Activated naive CD8-positive, alpha-beta T cell treated with anti-CD3 and anti-CD28 coated beads, Interleukin-2, amount 10 ng/mL, durations not matched to agents 7 days and 5 days (primary cell): ENCODE measurements at places on chromosomes 5 and 9. TPM values are rescaled to one million over a fixed set of nuclear protein-coding genes. Genes with fewer than 3 reads are reported as not detected.

CMBL gene
- total RNA-seq, result 2.4 TPM

ZNF608 gene
- not detected for total RNA-seq

DMGDH gene
- not detected for total RNA-seq

PLPP7 gene
- total RNA-seq, result 0.65 TPM

ADCY2 gene
- total RNA-seq, result not detected

PCDHA6 gene
- not detected for total RNA-seq

LCN2 gene
- total RNA-seq, result not detected

CATSPER3 gene
- total RNA-seq, result 0.44 TPM

TMEM252 gene
- not detected for total RNA-seq

- no peak for DNase-seq
These were observed 1046.9 kb upstream of the WWC1 start for GRCh38 chr5:167244583-167244982.

DNA sequence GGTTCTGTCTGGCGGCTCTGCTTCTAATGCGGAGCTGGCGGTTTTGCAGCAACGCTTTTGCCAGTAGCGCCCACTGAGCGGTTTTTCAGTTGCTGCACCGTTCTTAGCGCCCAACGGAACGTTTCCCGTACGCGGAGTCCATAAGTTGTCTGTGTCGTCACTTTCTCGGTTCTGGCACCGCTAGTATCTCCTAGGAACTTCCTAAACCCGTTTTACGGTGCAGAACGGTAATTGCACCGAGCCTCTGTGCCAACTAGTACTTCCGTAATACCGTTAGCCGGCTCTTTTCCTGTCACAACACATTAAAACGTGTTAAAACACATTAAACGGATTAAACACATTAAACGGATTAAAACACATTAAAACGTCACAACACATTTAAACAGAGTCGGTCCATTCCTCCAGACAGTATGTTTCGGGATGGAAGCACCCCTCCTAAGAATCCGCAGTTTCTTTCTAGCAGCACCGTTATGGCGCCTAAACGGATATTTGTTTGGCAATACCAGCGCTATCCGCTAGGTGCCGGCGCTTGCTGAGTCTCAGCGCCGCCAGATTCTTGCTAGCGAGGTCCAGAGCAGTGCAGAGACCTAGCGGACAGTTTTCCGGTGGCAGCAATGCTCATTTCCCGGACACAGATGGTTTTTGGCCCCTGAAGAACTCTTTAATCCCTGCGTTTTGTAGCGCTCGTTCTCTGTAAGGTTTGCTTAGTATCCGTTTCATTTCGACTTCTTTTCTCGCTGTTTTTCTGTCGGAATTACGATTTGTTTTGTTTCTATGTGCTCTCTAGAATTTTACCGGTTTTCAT is 45.4 kb downstream of the ANXA2R start:
- DNase-seq, result peak; percentile 84

DNA sequence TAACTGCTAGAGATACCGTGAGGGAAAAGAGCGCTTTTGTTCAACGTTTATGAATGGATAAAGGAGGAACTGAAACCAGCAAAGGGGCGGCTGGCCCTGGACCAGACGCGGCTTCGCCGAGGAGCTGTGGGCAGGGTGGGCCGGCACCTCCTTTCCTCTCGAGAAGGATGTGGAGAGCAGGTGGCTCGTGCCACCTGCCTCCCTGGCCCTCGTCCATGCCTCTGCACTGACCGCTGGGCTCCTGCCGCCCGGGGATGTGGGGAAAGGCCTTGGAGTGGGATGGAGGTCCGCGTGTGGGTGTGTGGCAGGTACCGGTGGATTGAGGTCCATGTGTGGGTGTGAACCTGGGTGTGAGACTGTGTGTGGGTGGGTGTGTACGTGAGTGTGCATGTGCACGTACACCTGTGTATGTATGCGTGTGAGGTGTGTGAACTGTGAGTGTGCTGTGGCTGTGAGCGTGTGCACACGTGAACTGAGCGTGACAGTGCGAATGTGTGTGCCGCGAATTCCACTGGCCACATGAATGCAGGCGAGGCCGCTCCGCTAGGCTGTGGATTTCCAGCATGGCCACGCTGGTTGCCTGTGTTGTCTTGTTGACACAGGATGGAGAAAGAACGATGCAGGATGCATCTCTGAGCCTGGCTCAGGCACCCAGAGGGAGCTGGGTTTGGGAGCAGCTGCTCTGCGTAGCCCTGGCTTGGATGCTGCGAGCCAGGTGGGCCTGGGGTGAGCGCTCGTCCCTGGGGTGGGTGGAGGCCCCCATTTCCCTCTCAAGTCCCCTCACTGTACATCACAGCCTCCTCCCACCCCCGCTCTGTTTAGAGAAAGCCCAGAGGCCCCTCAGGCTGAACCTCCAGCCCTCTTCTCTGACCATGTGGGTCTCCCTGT is 4.4 kb upstream of the CEP72 start:
- DNase-seq, result no peak

DNA sequence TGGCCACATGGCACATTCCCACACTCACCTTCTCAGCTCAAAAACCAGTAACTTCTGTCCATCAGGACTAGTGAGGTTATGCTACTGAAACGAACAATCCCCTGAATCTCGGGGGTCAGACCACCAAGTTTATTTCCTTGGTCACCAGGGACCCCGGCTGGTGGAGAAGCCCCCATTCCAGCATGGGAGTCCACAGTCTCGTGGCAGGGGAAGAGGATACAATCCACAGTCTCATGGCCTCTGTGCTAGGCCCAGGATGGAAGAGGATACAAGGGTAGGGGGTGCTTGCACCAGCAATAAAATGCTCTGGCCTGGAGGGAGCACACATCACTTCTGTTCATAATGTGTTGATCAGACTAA is 7.4 kb upstream of the CARD19 start:
- DNase-seq, result peak; percentile 16

GRCh38 chr5:180799902-180800801 is 2.5 kb downstream of the MGAT1 start:
- DNase-seq, result no peak

DNA sequence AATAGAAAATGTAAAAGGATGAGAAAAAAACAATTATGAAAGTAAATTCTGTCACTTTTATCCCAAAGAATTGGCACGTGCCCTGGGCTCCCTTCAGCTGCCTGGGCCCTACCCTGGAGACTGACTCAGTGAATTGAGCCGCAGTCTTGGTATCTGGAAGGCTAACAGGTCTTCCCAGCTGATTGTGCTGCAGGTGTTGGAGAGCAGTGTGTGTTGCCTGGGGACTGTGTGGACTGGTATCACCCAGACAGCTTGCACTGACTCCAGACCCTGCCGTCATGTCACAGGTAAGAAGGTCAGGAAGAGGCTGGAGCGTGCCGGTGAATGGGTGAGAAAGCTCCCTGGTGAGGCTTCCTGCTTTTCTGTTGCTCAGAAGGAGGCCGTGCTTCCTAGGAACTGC is 83.3 kb downstream of the AOPEP start:
- DNase-seq, result no peak

- DNase-seq, result no peak
These were observed 247.6 kb upstream of the ACO1 start for GRCh38 chr9:32136700-32137339.

GRCh38 chr9:21070906-21071305 is 6.8 kb downstream of the IFNB1 start:
- DNase-seq, result no peak

DNA sequence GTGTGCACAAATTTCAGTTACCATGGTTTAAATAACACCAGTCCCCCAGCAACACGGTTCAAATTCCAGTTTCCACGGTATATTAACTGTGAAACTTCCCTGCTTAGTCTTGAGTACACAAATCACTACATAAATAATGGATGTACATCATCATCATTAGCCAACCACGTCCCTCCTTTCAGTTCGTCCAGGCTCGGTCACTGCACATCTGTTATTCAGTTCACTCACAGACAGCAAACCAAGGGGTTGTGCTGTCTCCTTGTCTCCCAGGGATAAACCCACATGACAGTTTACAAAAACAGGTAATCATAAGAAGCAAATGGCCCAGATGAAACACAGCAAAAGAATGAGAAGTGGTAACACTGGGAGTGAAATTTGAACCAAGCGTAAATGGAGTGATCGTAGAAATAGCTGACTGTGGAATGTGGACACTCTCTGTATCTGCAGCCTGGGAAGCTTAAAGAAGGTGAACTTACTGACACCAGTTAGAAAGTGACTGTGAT is 61.0 kb upstream of the RAD23B start:
- no peak for DNase-seq

DNA sequence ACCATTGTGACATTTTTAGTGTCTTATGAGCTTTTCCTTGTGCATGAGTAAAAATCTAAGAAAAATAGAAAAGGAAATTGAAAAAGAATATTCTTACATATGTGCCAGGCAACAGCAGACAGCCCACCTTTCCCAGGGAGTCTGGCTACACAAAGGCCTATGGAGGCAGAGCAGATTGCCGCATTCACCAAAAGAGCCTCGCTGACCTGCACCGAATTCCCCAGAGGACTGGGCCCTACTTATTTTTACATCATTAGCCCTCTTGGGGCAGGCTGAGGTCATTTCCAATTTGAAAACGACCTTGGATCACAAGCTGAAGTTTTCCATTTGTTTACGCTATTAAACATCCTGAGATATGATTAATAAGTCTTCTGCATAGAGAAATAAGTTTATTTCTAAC is 66.2 kb upstream of the WDR41 start:
- no peak for DNase-seq

DNA sequence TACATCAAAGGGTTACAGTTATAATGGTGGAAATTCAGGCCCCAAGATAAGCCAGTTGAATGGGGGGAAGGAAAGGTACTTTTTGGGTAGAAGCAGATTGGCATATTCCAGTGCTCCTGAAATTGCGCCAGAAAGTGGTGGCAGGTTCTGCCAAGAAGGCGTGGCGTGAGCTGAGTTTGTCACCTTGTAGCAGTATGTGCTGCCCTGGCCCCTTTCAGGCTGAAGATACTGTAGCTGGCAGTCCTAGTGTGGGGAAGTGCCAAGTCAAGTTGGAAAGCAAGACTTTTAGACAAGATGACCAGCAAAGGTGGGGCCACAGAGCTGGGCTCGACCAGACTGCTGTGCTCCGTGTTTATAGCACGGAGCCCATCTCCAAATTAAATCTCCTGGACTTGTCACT is 133.6 kb upstream of the GLRA1 start:
- DNase-seq, result no peak

DNA sequence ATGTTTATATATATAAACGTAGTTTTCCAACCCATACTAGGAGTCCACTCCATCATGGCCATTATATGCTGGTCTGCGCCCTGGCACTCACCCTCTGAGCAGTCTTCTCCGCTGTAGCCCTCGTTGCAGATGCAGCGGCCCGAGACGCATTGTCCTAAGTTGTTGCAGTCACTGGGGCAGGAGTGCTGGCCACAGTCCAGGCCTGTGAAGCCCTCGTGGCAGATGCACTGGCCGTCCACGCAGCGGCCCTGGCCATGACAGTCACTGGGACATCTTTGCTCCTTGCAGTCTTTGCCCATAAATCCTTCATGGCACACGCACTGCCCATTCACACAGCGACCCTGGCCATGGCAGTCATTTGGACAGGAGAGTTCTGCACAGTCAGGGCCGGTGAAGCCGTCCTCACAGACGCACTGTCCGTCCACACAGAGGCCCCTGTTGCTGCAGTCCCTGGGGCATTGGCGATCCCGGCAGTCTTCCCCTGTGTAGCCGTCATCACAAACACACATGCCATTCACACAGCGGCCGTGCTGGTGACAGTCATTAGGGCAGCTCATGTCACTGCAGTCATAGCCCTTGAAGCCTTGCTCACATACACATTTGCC is 32.1 kb downstream of the TNC start:
- no peak for DNase-seq

DNA sequence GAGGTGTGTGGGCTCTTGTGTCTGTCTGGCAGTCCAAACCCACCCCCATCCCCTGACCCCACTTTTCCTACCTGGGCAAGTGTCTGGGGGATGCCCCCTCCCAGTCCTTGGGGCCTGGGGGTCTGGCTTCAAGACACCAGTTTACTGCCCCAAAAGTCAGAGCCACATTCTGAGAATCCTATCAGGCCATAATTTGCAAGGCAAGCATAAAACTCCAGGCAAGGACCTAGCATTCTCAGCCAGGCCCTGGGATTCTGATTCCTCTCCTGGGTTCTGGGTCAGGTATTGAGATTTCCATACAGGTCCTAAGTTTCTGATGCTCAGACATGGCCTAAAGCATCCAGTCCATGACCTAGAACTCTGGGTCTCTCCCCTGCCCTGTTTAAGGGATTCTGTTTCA is 33.3 kb downstream of the CXXC5 start:
- no peak for DNase-seq

DNA sequence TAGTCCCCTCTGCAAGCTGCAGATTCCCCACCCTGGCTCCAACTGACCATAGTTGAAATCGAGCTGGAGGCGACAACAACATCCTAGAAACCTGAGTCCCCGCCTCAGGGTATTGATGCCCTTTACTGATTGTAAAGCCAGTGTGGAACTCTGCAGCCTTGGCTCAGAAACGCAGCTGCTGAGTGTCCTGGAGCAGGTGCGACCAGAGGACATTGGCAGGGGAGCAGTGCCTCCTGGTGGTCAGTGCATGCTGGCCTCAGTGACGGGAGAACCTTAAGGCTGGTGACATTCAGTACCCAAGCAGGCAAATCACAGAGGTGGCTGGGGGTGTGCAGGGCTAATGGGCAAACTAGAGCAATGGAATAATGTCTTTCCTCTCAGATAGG is 20.4 kb upstream of the ZNF354B start:
- peak; percentile 48 for DNase-seq

- DNase-seq, result no peak
These were observed 324.6 kb downstream of the MLLT3 start for GRCh38 chr9:20297646-20298084.

- DNase-seq, result no peak
These were observed 6.1 kb downstream of the ANXA2R start for GRCh38 chr5:43033841-43034590.

- no peak for DNase-seq
These were observed 193.4 kb upstream of the TUT7 start for GRCh38 chr9:86547571-86547970.

- DNase-seq, result no peak
These were observed 205.3 kb downstream of the DEPDC1B start for GRCh38 chr5:60494635-60495034.

DNA sequence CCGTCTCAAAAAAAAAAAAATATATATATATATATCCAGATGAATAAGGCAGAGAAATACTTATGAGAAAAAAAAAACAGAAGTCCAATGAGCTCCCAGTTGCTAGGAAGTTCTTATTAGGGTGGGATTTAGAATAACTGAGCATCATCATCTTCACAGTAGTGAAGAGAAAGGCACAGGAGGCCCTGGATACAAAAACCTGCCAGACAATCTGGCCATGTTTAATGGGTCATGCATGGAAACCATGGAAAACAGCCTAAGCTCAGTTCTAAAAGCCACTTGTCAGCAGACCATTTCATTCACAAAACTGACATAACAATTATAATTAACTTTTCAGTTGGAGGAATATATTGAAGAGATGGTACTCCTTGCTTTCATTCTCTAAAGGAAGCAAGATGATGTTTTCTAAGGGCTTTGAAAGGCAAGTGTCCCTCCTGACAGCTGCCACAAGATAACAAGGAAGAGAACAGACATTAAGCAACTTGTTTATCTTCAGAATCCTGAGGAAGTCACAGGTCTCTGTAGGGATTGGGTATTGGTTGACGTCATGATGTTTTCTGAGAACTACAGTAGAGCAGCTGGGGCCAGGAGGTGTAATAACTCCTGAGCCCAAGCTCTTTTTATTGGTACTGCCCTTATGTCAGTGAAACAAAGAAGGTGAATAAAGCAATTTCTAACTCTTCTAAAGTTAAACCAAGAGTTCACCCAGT is 463.1 kb downstream of the DMAC1 start:
- no peak for DNase-seq

- DNase-seq, result no peak
These were observed 57.6 kb downstream of the MLLT3 start for GRCh38 chr9:20564650-20565049.

GRCh38 chr5:166909926-166910325 is 1381.5 kb upstream of the WWC1 start:
- DNase-seq, result no peak

GRCh38 chr5:133863857-133864585 is 104.4 kb downstream of the C5orf15 start:
- no peak for DNase-seq
